ENCODE measurements at places on chromosomes 7 and 10.

- no peak for DNase-seq
Observed at GRCh38 chr7:12985752-12986151, 298.3 kb downstream of the ARL4A start.

DNA sequence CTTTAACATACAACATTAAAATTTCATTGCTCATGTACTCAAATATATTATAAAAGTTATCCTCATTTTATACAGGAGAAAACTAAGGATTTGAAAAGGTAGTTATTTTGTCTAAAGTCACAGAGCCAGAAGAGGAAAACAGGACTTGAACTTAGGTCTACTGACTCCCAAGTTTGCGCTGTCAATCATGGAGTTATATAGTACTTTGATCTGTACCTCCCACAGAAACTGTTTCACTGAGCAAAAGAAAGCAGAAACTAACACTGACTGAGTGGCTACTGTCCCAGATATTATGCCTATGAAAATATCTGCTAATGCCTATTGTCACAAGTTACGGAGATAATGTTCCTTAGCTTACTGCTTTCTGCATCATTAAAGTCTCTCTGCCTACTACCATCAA is 329.1 kb downstream of the MAGI2 start:
- DNase-seq: no peak

- no peak for DNase-seq
Observed at GRCh38 chr10:99656199-99657064, 2.9 kb upstream of the ENTPD7 start.

GRCh38 chr10:92742331-92743228 is 52.8 kb downstream of the HHEX start:
- DNase-seq: peak; percentile 77

GRCh38 chr7:43454936-43455518 is 127.9 kb upstream of the STK17A start:
- DNase-seq: peak; percentile 66

DNA sequence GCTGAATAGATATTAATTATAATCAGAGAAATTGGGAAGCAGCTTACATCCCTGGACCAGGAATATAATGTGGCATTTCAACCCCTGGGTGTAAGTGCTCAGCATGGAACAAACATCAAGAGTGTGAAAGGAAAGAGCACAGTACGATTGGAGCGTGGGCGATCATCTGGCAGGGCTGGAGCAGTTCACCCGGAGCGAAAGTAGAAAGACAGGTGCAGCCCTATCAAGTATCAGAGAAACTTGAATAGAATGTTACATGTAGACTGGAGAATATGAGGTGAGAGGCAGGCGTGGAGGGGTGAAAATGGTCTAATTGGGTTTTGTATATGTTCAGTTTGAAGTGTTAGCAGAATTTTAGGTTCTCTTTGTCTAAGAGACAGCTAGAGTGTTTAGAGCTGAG is 303.0 kb downstream of the MDFIC start:
- no peak for DNase-seq

GRCh38 chr7:143965280-143965679 is 10.6 kb downstream of the OR2F1 start:
- DNase-seq: no peak

GRCh38 chr10:70782746-70783680 is 2.2 kb downstream of the TBATA start:
- DNase-seq: no peak

- DNase-seq: peak; percentile 62
Observed at GRCh38 chr10:128063736-128064107, 62.5 kb downstream of the MKI67 start.

Data from GM10248 (cell line).